ENCODE measurements at places on chromosomes 2 and 18.

DNA sequence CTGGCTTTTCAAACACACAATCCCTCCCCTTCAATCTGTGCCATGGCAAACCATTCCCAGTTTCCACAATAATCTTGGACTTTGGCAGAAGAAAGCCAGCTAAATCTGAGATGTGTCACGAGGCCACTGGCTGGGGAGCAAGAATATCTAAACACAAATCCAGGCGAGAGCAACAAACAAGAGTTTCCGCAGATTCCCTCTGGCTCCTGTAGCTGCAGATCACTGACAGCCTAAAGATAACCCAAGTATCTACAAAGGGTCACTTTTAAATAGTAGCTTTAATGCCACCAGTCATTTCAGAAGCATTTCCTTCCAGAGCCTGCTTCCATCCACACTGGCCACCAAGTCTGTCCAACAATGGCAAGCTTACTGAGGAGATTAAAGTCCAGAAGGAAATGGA lies 86.9 kb downstream of the ACVR1 start:
- DNase-seq, result no peak

- DNase-seq, result no peak
These were observed 90.9 kb downstream of the SP3 start for GRCh38 chr2:173874003-173874893.

GRCh38 chr2:168311261-168311910 lies 64.0 kb upstream of the STK39 start:
- no peak for DNase-seq

GRCh38 chr2:241099246-241099645 lies 2.8 kb downstream of the MTERF4 start:
- DNase-seq, result no peak

- DNase-seq, result no peak
These were observed 1.6 kb downstream of the COX7A2L start for GRCh38 chr2:42359304-42359964.

- DNase-seq, result no peak
These were observed 58.8 kb upstream of the SIX2 start for GRCh38 chr2:45067859-45068570.

DNA sequence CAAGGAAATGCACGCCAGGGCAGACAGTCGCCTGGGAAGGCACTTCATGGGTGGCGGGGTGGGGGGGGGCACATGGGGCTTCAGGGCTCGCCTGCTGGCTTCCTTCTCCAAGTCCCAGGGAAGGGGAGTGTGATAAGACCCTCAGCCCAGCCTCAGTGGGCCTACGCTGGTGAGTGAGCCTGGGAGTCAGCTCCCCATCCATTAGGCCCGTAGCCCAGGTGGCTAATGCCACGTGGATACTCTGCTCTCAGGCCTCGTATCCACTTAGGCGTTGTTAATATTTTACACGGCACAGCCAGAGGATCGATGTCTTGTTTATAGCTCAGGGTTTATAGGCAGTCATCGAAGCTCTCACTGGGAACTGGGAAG lies 47.1 kb downstream of the KCNIP3 start:
- no peak for DNase-seq

DNA sequence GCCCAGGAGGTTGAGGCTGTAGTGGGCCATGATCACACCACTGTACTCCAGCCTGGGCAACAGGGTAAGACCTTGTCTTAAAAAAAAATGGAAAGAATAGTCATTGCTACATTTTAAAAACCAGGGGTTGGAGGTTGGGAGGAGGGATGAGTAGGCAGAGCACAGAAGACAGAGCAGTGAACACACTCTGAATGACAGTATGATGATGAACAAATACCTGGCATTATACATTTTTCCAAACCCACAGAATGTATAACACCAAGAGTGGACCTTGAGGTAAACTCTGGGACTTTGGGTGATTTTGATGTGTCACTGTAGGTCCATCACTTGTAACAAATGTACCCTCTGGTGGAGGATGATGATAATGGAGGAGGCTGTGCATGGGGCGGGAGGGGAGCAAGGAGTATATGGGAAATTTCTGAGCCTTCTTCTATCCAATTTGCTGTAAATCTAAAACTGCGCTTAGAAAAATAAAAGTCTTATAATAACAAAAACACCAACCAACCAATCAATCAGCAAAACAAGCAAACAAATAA lies 111.4 kb upstream of the PGAP1 start:
- no peak for DNase-seq

GRCh38 chr18:42719221-42719620 lies 396.3 kb downstream of the RIT2 start:
- DNase-seq, result no peak

DNA sequence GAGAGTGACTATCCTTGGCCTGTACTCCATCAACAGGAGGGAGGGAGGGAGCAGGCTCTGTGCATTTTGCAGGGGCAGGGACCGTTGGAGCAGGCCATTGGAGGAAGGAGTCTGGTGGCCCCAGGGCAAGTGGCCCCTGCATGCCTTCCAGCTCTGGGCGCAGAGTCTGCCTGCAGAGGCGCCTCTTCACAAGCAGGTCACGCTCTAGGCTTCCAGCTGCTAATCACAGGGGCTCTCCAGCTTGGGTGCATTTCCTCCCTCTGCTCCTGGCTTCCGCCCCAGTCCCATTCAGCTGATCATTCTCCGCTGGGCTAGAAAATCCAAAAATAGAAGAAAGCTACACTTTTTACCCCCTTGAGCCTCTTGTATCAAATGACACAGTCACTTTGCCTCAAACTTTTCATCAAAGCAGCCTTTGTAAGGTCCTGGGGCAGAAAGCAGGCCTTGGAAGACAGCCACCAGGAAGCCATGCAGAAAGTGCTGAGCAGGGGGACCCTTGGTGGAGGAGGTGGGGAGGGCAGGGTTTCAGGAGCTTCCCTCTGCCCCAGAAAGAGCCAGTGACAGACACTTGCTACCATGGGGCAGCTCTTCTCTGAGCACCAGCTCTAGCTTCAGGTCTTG lies 11.3 kb downstream of the TMEM247 start:
- DNase-seq, result no peak

GRCh38 chr2:53725662-53726061 lies 41.9 kb upstream of the CHAC2 start:
- DNase-seq, result no peak

- DNase-seq, result no peak
These were observed 141.2 kb upstream of the TWIST2 start for GRCh38 chr2:238706673-238707072.

DNA sequence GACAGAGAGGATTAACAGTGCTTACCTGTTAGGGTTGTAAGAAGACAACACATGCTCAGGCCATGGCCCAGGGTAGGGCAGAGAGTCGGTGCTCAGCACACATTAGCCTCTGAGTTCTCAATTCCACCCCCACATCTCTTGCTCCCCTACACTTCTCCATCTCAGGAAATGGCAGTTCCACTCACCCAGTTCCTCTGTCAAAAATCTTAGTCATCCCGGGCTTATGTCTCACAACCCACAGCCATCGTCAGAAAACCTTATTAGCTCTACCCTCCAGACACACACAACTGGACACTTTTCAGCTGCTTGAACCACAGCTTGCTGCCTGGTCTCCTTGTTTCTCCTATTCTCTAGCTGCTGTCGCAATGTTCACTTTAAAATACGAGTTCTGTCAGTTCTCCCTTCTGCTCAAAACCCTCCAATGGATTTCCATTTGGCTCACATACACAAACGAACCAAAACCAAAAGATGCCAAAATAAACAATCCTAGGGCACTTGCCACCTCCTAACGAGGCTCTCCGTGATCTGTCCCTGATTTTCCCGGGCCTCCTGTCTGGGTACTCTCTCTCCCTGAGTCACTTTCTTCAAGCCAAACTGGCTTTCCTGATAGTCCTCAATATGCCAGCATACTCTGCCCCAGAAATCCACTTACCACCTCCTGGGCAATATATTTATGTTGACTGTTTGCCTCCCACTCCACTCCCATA lies 89.7 kb downstream of the KCTD1 start:
- DNase-seq, result no peak

DNA sequence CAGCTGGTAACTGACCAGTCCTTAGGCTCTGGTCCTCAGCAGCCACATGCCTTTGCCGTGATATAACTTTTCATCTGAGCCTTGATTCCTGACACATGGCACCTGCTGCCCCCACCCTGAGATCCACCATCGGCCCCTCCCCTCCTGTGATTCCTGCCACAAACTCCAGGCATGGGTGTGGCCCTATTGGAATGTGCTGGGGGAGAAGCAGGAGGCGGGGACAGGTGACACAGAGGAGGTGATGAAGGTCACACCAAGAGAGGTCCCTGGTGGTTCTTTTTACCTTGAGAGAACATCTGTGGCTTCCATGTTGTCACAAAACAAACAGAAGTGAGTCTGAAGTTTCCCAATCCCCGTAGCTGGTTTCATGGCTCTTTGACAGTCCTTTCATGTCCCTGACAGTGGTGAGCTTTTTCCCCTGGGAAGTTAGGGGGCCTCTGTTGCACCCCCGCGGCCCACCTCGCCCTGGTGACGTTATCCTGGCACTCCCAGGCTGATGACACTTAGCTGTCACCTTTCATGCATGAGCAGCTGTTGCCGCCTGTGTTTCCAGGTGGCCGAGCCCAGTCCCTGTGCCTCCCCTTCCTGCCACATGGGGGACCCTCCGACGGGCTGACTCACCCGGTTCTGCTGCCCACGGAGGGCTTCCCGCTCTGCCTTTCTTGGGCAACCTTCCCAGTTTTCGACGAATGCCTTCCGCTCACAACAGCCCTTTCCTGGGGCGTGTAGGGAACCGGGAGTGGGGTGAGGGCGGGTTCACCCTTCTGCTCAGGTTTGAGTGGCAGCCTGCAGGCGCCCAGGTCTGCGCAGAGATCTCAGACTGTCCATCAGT lies 66.3 kb upstream of the GLI2 start:
- no peak for DNase-seq

- no peak for DNase-seq
These were observed 512.5 kb downstream of the RNF144A start for GRCh38 chr2:7429733-7430132.

GRCh38 chr2:238294046-238294392 lies 5.6 kb upstream of the PER2 start:
- no peak for DNase-seq

- no peak for DNase-seq
These were observed 166.5 kb downstream of the RPIA start for GRCh38 chr2:88857951-88858411.

DNA sequence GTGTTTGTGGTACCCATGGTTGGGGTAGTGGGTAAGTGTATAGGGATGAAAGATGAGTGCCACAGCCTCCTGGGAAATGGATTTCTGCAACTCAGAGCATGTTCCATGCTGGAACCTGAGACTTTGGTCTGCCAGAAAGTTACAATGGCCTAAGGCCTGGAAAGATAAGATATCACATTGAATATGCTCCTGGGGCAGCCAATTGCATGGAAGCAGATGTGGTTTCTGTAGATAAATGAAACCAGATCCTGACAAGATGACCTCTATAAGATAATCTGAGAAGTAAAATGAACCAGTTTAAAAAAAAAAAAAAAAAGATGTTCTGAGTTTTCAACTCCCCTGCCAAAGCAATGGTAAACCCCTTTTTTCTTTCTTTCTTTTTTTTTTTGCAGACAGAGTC lies 91.4 kb upstream of the NCK2 start:
- DNase-seq, result no peak

- DNase-seq, result no peak
These were observed 63.8 kb downstream of the EHD3 start for GRCh38 chr2:31297751-31298150.

GRCh38 chr2:81734981-81735380 lies 1430.4 kb upstream of the LRRTM1 start:
- no peak for DNase-seq

GRCh38 chr2:227781841-227782240 lies 31.8 kb upstream of the CCL20 start:
- DNase-seq, result no peak

DNA sequence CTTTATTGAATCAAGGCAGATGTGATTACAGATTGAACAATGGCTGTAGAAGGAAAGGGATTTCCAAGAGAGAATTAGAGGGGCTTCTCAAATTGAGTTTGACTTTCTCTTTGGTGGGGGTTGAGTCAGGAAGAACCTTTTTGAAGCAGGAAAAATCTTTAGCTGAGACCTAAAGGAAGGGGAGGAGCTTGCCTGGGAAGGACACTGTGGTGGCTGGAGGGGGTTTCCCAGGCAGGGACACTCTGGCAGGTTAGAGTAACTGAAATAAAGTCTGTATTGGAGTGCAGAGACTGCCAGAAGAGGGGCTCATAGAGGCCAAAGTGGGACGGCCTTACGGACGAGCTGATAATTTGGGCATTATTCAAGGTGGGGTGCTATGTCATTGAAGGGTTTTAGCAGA lies 69.3 kb downstream of the NEDD4L start:
- DNase-seq, result no peak

GRCh38 chr2:46984040-46984439 lies 68.4 kb upstream of the MCFD2 start:
- no peak for DNase-seq

DNA sequence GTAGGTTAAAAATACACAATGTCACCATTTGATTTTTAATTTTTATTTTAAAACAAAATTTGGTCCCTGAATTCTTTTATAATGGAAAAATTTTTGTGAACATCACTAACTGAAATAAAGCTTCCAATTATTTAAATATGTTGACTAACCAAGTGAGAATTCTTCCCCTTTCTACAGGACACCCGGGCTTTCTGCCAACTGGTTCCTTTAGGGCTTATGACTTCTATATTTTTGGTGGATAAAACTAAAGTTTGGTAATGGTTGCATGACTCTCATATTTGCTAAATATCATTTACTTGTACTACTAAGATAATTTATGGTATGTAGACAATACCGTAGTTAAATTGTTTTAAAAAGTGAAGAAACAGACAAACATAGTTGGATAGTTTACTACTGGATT lies 291.0 kb upstream of the DOK6 start:
- DNase-seq, result no peak

DNA sequence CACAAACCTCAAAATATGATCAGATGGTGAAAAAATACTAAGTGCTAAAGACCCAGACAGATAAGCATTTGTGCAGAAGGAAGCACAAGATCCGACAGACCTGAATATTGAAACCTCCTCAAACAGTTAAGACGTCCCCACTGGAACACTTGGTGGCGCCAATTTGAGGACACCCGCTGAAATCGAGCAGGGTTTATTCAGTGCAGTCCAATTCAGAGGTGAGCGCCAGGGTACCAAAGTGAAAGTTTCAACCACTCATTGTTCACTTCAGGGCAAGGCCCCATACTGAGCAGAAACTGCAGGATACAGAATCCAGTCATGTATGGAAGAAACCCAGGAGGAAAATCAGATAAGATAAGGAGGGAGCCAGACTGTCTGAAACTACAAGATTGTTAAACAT lies 417.6 kb downstream of the LRRTM4 start:
- DNase-seq, result no peak

- DNase-seq, result no peak
These were observed 141.0 kb downstream of the UXS1 start for GRCh38 chr2:106053116-106053515.

DNA sequence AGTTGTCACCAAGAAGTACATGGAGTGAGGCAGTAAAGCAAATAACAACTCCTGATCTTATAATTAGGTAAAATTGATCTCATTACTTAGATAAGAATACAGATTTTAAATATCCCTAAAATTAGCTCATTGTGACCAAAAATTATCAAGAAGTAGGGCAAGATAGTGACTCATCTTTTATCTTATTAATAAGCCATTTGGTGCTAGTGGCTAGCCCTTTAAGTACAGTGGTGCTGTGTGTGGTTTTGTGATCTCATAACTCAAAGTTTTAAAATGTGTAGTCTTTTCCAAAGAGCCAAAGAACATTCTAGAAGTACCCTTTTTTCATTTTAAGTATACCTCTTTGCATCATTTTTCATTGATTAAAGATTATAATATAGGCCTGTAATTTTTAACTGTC lies 569.4 kb upstream of the SETBP1 start:
- DNase-seq, result no peak

All from stimulated activated CD8-positive, alpha-beta memory T cell treated with anti-CD3 and anti-CD28 coated beads, Interleukin-4, amount 100 ng/mL, for 1 hour (primary cell).